Lung (tissue), 17 donors: ENCODE measurements at places on chromosomes 1 and 21.

GRCh38 chr1:7694600-7695496, 76.2 kb upstream of the VAMP3 start:
- DNase-seq = no peak

DNA sequence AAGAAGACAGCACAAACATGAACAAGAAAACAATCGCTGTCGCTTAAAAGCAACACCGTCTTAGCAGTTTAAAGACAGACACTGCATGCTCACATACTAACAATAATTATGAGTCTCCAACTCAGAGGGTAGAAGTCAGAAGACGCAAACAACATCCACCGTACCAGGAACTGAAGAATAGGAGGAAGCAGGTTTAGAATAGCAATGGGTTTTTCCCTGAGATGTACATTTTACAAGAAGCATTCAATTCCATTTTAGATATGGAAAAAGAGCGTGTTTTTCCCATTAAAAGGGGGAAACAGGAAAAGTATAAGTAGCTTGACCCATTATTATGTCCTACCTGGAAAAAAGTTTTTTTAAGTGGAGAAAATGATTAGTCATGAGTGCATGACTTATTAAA, 34.5 kb upstream of the KCNE1 start:
- DNase-seq = no peak

DNA sequence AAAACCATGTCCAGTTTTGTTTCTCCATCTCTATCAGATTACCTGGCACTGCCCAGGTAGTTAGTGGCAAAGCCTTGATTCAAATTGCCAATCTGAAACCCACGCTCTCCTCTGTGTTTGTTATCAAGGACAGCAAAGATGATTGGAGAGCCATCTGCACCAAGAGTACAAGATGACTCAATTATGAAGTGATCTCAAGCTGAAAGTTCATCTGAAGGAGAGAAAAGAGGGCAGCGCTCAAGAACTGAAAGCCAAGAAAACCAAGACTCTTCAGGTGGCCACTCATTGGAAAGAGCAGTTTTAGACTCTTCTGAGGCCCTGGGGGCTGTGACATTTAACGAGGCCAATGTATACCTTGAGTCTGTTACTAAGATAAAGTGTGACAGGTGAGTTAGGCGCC, 13.8 kb downstream of the RXRG start:
- no peak for DNase-seq

DNA sequence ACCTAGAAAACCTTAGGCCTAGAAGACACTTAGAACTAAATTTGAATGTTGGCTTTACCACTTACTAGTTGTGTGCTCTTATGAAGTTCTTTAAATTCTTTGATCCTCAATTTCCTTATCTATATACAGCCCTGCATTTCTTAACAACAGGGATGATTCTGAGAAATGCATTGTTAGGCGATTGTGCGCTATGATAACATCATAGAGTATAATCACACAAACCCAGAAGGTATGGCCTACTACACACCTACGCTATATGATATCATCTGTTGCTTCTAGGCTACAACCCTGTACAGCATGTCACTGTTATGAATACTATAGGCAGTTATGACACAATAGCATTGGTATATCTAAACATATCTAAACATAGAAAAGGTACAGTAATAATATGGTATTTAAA, 137.4 kb downstream of the CHD1L start:
- no peak for DNase-seq

DNA sequence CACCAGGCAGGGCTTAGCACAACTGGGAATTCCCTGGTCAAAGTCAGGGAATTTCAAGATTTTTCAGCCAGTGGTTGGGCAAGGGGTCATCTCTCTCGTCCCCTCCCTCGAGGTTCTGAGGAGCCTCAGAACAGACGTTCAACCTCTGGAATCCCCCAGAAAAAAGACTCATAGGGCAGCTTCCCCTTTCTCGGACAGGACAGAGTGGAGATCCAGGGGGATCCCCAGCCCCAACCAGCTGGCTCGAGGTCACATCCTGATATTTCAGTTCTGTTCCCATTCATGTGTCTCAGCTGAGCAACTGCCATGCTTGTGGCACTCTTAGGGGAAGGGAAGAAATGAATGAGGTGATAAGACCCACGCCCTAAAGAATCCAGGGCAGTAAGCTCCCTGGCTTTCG, 4.9 kb upstream of the LAD1 start:
- no peak for DNase-seq

DNA sequence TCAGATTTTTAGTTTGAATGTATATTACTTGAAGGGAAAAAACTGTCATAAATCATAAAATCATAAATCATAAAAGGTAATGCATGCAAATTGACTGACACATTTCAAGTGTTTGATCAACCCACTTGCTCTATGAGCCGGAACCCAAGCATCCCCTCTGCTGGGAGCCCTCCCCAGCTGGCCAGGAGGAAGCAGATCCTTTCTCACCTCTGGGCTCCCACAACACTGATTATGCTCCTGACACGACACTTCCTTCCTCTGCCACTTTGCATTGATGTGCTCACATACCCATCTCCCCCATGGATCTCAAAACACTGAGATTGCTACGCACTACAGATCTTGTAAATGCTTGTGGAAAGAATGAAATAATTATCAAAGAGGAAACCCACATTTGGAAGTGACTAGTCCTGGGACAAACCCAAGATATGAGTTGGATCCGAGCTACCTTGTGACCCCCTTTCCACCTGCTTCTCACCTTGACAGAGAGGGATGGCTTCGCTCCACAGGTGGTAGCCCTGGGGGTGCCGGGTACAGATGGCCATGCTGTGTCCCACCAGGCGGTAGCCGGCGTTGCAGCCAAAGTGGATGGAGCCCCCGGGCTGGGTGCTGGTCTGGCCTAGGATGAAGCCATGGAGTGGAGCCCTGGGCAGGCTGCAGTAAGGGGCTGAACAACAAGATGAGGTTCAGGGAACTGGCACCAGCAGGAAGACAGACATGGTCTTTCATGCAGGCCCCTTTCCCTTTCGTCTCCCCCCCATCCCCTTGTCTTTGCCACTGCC, 104.6 kb downstream of the ZSCAN20 start:
- DNase-seq = no peak

- peak; percentile 64 for DNase-seq
Observed at GRCh38 chr1:204828352-204828850, 42.3 kb upstream of the NFASC start.

GRCh38 chr21:45818276-45818903, 163.2 kb upstream of the COL6A1 start:
- DNase-seq = no peak

GRCh38 chr1:64956010-64956640, 10.2 kb downstream of the JAK1 start:
- DNase-seq = no peak

- DNase-seq = no peak
Observed at GRCh38 chr21:23542097-23542496, 2065.2 kb downstream of the MRPL39 start.

GRCh38 chr1:211748810-211749209, 73.4 kb upstream of the NEK2 start:
- no peak for DNase-seq

DNA sequence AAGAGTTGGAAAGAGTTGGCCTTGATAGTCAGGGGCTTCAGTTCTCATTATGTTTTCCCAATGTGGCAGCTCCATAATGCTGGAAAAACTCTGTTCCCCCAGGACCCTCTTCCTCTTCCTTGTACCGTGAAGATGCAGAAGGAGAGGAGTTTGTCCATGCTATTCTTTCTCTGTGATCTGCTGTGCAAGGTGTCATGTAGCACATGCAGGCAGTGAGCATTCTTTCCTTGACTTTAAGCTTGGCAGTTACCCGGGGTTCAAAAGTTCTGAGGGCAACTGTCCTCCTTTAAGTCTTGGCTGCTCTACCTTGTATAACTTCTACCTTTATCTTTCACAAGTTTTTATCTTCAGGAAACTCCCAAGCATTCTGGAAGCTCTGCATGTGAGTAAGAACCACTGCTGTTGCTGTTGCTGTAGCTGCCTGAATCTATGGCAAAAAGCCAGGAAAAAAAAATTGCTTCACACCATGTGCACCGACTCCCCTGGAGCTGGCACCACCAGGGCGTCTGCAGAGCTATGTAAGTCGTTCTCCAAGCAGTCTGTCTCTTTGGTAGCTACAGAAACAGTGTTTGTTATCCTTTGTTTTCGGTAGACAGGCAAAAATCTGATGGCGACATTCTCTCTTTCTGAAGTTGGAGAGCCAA, 42.7 kb upstream of the SLC16A1 start:
- peak; percentile 16 for DNase-seq

- DNase-seq = peak; percentile 4
Observed at GRCh38 chr21:44450402-44450801, 4.9 kb upstream of the LRRC3 start.

- no peak for DNase-seq
Observed at GRCh38 chr1:27393641-27394281, 1.3 kb downstream of the GPR3 start.

DNA sequence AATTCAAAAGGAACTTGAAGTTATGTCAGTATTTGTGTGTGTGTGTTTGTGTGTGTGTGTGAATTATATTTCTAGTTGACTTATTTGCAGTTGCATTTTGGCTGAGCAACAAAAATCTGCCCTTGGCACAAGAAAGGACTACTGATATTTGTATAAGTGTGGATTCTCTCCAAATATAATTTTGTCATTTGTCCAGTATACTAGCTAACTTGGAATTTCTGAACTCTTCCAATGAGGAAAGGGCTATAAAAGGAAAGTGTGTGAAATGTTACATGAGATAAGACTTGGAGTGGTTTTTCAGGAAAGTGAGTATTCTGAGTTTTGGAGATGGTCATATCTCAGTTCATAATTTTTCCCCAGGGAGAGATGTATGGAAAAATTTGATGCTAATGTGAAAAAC, 1384.1 kb upstream of the B3GALT2 start:
- DNase-seq = peak; percentile 95

DNA sequence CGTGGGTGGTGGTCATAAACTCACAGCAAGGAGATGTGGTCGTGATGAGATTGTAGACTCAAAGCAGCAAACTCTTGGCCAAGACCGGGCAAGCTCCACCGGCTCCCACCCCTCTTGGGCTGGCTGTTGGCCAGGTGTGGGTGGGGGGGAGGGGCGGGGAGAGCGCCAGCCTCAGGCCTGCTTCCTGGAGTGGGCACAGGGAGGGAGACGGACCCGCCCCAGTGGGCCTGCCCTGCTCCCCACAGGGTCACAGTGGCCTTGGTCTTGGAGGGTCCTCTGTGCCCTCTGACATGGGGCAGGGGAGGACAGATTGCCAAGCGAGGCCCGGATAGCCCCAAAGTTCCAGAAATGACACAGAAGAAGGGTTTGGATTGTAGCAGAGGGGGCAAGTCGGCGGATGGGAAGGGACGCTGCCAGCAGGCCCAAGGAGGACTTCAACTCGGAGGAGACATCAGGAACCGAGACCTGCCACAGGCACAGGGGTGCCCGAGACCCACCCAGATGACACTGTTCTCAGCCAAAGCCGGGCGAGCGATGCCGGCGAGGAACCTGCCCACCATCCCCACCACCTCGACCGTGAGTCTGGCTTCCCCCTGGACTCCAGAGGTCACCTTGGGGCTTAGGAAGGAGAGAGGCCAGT, 85.4 kb upstream of the ACTRT2 start:
- DNase-seq = no peak

GRCh38 chr1:160685266-160685665, 26.4 kb downstream of the CD48 start:
- no peak for DNase-seq

GRCh38 chr1:24987875-24988557, 57.9 kb upstream of the RUNX3 start:
- DNase-seq = no peak

DNA sequence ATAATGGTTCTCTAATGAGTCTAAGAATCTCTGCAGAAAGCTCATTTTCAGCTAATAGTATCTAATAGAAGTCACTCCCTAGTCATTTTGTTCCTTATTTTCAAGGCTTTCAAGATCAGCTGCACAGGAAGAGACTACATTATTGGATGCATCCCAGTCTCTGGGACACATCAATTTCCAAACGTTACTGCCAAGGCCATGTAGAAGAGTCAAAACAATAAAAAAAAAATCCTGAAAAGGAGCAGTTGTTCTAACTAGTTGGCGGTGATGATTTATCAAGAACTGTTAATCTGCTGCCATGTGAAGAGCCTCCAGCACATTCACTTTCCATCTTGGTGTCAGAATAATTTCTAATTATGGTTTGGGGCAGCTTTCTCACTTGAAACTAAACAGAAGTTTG, 5.7 kb downstream of the DDAH1 start:
- peak; percentile 80 for DNase-seq

GRCh38 chr1:22216210-22216883, 73.5 kb upstream of the WNT4 start:
- DNase-seq = no peak

GRCh38 chr1:170032531-170033280, 41.8 kb downstream of the KIFAP3 start:
- no peak for DNase-seq

DNA sequence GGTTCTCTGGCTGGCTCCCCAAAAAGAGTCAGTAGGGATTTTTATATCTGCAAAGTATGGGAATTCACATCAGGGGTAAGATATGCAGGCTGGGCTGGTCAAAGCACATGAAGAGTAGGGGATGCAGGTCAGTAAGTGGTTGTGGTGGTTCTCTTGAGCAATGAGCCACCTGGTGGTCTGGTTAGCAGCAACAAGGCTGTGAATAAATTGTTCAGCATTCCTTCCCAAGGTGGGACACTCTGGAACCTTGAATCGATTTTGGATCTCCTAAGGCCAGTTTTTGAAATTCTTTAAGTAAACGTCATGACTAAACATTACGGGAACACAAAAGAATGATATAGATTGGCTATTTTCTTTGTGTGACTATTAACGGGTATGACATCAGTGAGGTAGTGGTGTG, 563.0 kb upstream of the NEGR1 start:
- peak; percentile 11 for DNase-seq

- no peak for DNase-seq
Observed at GRCh38 chr1:54971317-54971791, 9.1 kb upstream of the TMEM61 start.

DNA sequence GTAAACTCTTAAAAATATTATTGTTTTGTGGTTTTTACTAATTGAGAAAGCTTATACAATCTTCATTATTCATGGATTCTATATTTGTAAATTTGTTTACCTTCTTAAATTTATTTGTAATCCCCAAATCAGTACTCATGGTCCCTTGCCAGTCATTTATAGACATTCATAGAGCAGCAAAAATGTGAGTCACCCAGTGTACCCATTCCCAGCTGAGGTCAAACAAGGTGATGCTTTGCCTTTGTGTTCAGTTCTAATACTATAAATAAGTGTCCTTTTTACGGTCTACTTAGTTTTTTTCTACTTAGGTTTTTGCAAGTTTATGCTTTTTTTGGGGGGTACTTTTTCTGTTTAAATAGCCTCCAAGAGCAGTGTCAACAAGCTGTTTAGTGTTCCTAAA, 36.1 kb downstream of the SORT1 start:
- no peak for DNase-seq

DNA sequence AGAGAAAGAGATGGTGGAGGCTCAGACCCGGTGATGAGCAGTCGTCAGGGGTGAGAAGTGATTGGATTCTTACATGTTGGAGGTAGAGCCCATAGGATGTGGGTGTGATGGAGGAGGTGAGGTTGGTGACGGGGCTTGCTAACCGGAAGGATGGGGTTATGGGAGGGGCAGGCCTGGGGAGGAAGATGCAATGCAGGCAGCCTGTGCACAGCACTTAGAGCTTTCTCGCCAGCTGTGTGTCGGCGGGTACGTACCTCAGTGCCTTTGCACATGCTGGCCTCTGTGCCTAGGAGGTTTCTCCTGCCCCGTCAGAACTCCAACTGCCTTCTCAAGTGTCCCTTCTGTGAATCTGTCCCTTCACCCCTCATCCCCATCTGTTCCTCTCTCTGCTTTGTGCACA, 2.9 kb upstream of the BSND start:
- no peak for DNase-seq

GRCh38 chr1:26285366-26286063, 5.6 kb downstream of the SH3BGRL3 start:
- no peak for DNase-seq

- no peak for DNase-seq
Observed at GRCh38 chr1:27609618-27610240, 5.8 kb upstream of the AHDC1 start.
